NCI-H446 treated with DMSO at 0.1 percent for 48 hours (cell line): ENCODE measurements at places on chromosomes 6 and 20.
A peak's percentile ranks its signal among the peaks of the same experiment; 100 is the strongest.

DNA sequence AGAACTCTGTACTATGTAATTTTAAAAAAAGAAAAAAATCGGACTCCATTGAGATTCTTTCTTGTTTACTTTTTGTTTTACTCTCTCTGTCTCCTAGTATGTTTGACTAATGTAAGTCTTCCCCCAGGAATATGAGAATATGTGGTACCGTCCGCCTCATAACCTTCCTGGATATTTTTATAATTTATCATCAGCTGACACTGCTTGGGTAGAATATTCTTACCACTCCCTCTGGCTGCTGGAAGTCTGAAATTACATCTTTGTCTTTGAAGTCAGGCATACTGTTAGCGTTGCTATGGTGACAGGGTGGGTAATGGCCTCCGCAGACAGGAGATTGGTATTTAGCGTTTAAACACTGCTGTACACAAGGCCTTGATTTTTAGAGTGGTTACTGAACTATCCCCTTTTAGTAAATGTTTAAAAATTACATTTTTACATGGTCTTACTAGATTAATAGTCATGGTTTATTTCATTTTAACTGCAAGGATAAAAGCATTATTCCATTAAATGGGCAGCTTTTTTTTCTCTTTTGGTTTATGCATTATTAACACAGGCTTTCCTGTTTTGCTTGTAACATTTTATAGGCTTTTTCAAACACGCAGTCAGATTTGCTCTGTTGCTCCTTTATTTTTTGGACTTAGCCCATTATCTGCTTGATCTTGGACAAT lies 176.4 kb downstream of the ARID1B start:
- no peak for DNase-seq

DNA sequence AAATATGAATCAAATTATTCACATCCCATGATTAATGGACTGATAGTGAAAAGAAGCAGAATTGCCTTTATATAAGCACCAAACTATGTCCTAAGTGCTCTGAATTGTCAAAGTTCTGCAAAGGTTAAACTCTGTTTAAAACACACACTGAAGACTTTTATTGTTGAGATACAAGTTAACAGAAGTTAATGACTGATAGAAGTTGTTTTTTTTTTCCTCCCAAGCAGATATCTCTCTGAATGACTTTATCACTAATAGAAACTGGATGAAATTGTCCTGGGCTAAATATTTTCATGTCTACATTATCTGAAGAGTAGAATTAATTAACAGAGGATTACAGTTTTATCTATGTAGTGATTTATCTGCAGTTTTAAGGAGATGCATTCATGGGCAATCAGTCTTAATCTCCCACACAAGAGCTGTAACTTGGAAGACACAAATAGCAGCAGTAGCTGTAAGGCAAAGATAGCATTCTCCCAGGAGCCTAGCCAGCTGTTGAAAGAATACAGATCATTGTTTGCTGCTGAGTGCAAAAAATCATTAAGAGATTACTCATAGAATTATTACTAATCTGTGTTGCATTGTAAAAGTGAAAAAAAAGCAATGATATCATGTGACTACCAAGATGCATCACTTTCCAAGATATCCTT lies 49.9 kb downstream of the BMP5 start:
- DNase-seq = no peak

DNA sequence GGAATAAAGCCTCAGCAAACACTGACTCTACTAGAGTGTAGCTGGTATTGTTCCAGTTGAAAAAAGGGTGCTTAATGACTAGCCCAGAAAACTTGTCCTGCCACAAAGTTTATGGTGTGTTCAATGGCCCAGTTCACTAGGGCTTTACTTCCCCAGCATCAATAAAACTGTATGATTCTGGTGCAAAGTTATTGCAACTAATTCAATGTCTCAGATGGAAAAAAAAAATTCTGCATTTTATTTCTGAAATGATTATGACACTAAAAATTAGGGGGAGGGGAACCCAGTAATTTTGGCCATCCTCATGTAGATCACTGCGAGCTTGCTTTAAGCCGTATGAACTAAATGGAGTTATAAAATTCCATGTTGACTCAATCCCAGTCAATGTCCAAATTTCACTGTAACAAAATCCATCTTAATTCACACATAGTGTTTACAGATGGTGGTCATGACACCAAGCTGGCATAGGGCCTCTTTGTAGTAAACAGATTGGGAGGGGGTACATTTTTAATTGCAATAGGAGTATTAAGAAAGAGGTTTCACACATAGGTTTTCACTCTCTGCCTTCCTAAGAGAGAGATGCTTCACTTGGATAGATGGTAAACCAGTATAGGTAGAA lies 41.2 kb downstream of the PTPRK start:
- peak; percentile 17 for DNase-seq

DNA sequence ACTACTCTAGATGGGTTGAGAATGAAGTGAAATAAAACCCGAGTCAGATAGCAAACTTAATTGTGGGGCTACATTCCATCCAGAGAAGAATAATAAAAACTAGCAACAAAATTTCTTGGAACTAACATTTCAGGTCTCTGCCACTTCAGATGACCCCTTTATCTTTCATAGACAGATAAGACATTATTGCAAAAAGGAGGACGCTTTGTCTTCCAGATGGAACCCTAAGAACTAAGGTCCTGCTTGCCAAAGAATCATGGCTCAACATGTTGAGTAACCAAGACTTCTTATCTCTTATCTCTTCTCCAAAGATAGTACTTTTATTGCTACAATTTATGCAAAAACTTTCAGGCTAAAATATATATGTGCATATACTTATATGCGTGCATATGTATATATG lies 221.1 kb upstream of the PREP start:
- no peak for DNase-seq

GRCh38 chr6:55089325-55089724 lies 85.0 kb upstream of the HCRTR2 start:
- DNase-seq = no peak

DNA sequence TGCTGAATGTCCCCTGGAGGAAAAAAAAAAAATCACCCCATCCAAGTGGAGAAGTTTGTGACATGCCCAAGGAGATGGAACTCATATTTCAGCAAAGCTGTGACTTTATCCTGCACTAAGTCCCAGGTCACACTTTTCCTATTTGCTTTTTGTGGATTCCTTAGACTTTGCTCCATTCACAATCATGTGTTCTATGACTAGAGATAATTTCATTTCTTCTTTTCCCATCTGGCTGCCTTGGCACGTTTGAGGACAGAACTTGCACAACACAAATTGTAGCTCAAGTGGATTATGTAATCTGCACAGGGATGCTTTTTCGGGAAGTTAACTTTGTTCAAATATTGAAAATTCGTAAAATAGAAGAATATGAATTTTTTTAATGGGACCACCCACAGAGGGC lies 100.7 kb upstream of the PTPN1 start:
- no peak for DNase-seq

- no peak for DNase-seq
Measured at GRCh38 chr20:8796088-8796660, 272.7 kb upstream of the PLCB4 start.
